ENCODE measurements at places on chromosomes 4 and X. TPM values are rescaled to one million over a fixed set of nuclear protein-coding genes. Genes with fewer than 3 reads are reported as not detected.

Gene MXRA5
- total RNA-seq = not detected

DNA sequence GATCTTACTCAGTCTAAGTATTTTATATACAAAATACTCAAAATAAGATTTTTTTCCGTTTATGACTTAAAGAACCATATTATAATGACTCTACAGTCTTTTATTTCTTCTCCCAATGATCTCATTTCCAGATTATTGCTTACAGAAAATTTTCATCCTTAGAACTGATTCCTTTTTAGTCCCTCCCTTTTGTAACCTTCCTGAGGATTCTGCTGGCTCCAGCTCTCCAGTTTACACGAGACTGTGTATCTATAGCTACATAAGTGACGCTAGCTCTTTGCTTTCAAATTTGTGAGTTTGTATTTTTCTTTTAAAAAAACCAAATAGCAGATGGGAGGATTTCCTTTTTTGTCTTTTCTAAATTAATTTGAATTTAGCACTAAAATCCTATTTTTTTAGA lies 24.0 kb downstream of the FHDC1 start:
- DNase-seq = no peak

DNA sequence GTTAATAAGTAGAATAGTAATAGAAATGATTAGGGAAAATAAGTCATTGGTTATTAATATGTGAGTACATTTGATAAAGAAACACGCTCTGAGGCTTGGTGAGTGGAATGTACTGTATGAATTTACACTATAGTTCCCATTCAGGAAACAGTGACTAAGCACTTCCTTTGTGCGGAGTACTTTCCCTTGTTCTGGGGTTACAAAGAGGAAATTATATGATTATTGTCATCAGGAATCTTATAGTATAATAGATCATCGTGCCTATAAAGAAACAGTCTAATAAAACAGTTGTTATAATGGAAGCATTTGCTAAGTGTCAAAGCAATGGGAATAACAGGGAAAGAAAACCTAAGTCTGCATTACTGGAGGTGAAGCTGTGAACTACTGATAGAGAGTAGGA lies 138.0 kb downstream of the RPA4 start:
- no peak for DNase-seq

- DNase-seq = no peak
These were observed 5.4 kb downstream of the CPE start for GRCh38 chr4:165384186-165384585.

GRCh38 chr4:75069493-75070074 lies 136.7 kb downstream of the PARM1 start:
- no peak for DNase-seq

DNA sequence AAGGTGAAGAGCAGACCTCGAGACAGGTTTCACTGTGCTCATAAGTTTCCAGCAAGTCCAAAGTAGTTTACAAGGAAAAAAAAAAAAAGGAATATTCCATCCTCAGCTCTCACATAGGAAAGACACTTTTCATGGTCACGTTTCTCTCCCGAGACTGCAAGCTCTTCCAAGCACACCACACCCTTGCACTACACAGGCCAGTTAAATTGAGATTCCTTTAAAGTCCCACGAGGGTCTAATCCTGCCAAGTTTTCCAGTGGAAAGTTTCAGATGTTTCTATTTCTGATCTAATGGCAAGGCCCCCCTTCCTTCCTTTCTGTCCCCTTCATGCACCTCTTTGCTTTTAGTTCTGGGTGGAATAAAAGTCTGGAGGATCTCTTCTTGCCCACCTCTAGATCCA lies 67.9 kb upstream of the PCDH19 start:
- no peak for DNase-seq

DNA sequence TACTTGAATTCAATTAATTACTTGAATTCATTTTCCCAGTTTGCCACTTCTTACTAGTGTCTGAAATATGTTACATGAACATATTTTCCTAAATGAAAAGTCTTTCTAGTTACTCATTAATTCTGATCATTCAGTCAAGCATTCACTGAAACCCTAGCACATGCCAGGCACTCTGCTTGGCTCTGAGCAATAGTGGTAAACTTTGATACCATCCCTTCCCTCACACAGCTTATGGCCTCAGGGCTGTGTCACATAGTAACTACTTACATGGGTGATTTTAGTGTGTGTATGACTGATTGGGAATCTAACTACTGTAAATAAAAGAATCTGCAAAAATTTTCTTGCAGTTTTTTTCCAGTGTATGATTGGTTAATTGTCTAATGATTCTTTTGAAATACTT lies 32.7 kb downstream of the METAP1 start:
- DNase-seq = no peak

Gene ZFP42
- not detected for total RNA-seq

Gene GAGE13
- not detected for total RNA-seq

GRCh38 chrX:36407836-36408235 lies 488.3 kb downstream of the CFAP47 start:
- DNase-seq = no peak

DNA sequence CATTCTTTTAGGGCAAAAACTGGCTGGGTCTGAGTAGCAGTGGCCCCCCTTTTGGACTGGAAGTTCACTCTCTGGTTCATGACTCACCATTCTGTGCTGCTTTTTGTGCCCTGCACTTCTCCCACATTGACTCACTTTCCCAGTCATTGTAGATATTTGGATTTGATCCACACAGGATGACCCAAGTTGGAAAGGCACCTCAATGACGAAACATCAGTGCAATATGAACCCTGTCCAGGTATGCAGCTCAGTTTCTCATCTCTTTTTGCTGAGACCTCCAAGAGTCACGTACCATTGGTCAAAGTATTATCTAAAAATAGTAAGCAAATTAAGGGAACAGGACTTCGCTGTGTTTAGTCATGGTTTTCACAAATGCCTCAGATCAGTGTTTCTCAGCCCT lies 92.7 kb downstream of the CBLL2 start:
- no peak for DNase-seq

DNA sequence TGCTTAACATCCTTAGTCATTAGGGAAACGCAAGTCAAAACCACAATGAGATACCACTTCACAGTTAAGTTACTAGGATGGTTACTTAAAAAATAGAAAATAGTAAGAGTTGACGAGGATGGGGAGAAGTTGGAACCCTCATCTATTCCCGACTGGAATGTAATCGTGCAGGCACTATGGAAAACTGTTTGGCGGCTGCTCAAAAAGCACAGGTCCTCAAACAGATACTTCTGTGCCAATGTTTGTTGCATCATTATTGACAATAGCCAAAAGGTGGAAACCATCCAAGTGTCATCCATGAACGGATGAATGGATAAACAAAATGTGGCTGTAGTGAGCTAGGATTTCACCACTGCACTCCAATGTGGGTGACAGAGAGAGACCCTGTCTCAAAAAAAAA lies 11.7 kb downstream of the CTAG1B start:
- DNase-seq = no peak

DNA sequence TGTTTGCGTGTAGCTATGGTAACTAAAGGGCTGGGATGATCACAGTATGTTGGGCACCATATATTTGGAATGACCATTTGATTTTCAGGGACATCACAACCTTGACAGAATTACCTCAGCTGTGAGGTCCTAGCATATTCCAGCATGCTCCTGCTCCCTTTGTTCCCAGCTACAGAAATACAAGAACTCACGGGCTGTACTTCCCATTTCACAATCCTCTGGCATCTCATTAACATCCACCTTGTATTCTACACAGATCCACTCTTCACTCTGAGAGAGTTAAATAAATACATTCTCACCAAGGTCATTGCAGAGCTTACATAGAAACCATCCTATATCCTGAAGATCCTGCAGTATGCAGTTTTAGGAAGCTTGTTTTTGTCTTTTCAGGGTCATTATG lies 169.7 kb downstream of the FRMPD4 start:
- DNase-seq = no peak

- DNase-seq = no peak
These were observed 10.1 kb downstream of the DHRSX start for GRCh38 chrX:2490634-2491033.

DNA sequence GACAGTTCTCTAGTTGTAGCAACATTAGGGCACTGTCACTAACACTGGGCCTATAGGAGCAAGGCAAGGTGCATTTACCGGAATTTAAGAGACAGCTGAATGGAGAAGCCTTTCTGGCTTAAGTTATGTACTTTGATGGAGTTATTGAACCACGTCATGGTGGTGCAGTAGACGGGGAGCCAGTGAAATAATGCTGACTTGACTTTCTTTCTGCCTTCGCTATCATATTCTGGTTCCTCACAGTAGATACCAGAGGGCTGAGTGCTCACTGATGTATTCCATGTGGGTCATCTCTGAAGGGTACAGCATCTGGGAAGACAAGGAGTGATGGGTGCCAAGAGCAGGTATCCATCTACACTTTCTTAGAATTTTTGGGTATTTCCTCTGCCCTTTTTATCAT lies 802.8 kb downstream of the FSTL5 start:
- no peak for DNase-seq

Gene ANXA10
- not detected for total RNA-seq

DNA sequence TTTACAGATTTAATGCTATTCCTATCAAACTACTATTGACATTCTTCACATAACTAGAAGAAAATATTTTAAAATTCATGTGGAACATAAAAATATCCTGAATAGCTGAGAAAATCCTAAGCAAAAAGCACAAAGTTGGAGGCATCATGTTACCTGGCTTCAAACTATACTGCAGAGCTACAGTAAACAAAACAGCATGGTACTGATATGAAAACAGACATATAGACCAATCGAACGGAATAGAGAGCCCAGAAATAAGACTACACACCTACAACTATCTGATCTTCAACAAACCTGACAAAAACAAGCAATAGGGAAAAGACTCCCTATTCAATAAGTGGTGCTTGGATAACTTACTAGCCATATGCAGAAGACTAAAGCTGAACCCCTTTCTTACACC lies 273.4 kb upstream of the GRIA3 start:
- no peak for DNase-seq

GRCh38 chrX:18955676-18956075 lies 28.2 kb downstream of the PHKA2 start:
- DNase-seq = no peak

DNA sequence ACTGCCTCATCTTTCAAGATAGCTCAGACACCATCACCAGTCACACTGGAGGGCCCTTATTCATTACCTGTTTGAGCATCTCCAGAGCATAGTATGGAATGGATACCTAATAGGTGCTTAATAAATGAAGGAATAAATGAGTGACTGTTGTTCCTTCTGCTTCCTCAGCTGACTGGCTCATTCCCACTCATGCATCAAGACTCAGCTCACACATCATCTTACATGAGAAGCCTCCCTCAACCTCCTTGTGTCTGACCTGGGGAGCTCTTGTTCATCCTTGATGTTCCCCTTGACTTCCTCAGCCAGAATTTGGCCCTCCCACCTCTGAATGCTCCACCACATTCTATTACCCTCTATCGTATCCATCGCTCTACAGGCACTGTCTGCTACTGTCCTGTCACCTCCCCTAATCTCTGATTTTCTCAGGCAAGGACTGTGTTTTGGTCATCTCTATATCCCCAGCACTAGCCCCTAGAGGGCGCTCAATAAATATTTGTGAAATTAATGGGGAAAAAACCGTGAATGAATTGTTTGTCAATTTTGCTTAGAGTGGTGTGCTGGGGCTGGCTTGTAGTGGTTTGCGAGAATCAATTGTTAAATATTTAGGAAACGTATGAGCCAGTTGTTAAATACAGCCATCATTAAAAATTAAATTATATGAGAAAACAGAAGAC lies 88.3 kb downstream of the NHSL2 start:
- peak; percentile 40 for DNase-seq

Gene ATP2B3
- not detected for total RNA-seq

Gene FREM3
- total RNA-seq = not detected

Gene HS6ST2
- total RNA-seq = not detected

- DNase-seq = no peak
These were observed 180.4 kb downstream of the CPEB2 start for GRCh38 chr4:15182600-15183220.

DNA sequence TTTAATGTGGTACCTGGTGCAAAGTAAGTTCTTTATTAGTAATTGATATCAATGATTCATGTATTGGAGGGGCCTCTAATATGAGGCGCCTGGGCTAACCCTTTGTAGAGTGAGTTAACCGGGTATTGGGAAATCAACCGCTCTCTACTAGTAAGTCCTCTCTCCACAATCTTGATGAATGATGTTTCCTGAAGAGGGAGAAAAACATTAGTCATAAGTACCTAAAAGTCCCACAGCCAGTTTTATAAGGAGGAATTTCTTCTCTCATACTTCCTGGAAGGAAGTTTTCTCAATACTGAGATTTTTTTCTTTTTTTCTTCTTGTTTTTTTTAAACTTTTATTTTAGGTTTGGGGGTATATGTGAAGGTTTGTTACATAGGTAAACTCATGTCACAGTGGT lies 62.3 kb downstream of the AGTR2 start:
- no peak for DNase-seq

Gene RS1
- not detected for total RNA-seq

DNA sequence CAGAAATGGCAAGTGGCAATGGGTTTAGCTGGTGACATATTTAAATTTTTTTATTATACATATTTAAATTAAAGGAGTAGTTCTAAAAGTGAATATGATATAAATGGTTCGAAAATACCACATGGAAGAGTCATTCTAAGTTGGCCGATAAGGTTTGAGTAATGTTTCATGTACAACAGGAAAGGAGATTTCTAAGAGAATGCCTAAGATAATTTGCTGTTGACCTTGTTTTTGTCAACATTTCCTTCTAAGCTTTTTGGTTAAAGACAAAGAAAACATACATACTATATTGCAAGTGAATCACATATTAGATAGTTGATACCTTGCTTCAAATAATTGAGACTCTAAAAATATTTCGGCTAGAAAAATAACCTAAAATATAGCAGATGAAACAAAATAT lies 526.6 kb upstream of the SLIT2 start:
- DNase-seq = no peak

GRCh38 chrX:437661-438390 lies 51.1 kb upstream of the PPP2R3B start:
- no peak for DNase-seq

Gene STAP1
- total RNA-seq = 111 TPM

Gene SPANXD
- total RNA-seq = not detected

DNA sequence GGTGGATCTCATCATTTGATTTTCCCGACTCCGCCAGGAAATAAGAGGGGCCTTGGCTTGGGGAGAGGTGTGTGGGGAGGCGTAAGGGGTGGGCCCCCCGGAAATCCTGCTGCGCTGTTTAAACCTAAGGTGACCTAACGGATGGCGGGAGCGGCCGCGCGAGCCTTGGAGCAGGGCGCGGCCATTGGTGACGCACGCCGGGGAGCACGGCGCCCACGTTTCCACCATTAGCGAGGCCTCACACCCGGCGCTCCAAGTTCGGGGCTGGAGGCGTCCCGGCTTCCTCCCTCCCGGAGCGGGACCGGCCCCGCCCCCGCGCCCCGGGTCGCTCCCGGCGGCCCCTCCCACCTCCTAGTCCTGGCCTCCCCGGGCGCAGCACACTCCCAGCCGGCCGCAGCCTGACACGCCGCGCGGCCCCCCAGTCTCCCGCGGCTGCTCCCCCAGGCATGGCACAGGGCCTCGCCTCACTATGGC lies at the start of gene SMS:
Gene SMS, plus strand, starts transcription at position 354 of the 474 bp plus-strand sequence. Its CDS starts 116 bp downstream, at position 470.
- DNase-seq = peak; percentile 61

- no peak for DNase-seq
These were observed 123.3 kb downstream of the RNF150 start for GRCh38 chr4:141009931-141010330.

Gene CT45A5
- not detected for total RNA-seq

Gene HERC6
- 0.18 TPM for total RNA-seq
